ENCODE measurements at places on chromosomes 4 and X. TPM values are rescaled to one million over a fixed set of nuclear protein-coding genes. Genes with fewer than 3 reads are reported as not detected.

Gene SHISA3
- total RNA-seq, result 3.2 TPM

Gene TRIM61
- total RNA-seq, result not detected

Gene ZNF711
- 1.4 TPM for total RNA-seq

DNA sequence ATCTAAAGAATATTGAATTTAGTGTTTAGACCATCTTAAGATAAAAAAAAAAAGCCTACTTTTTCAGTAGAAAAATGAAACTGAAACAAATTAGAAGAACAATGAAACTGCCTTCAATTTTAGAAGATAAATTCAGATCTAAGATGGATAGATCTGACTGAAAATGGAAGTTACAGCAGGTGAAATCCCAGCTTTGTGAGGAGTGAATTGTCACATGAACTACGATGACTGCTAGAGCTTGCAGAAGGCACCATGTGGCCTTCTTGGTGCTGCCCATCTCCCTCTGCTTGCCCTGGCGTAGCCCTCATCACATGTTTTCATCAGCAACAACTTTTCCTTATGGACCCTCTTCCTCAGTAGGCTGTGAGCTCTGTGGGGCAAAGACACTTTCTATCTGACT lies 51.4 kb upstream of the EMCN start:
- DNase-seq, result no peak
